SJSA1 (cell line): ENCODE measurements at places on chromosomes 7 and 10.

GRCh38 chr10:132021504-132022143, 39.9 kb upstream of the BNIP3 start:
- DNase-seq = no peak

- DNase-seq = no peak
These were observed 322.0 kb downstream of the AGMO start for GRCh38 chr7:15239801-15240200.

- no peak for DNase-seq
These were observed 61.5 kb downstream of the TNS3 start for GRCh38 chr7:47520406-47520805.

DNA sequence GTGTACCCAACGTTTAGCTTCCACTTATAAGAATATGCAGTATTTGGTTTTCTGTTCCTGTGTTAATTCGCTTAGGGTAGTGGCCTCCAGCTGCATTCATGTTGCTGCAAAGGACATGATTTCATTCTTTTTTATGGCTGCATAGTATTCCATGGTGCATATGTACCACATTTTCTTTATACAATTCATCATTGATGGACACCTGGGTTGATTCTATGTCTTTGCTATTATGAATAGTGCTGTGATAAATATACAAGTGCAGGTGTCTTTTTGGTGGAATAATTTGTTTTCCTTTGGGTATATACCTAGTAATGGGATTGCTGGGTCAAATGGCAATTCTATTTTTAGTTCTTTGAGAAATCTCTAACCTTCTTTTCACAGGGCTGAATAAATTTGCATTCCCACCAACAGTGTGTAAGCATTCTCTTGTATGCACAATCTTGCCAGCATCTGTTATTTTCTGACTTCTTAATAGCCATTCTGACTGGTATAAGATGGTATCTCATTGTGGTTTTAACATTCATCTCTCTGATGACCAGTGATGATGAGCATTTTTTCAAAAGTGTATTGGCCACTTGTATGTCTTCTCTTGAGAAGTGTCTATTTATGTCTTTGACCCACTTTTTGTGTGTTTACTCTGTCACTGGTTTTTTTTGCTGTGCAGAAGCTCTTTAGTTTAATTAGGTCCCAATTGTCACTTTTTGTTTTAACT, 72.5 kb upstream of the CC2D2B start:
- DNase-seq = no peak

- DNase-seq = no peak
These were observed 1.6 kb downstream of the DOCK1 start for GRCh38 chr10:126906704-126907422.

DNA sequence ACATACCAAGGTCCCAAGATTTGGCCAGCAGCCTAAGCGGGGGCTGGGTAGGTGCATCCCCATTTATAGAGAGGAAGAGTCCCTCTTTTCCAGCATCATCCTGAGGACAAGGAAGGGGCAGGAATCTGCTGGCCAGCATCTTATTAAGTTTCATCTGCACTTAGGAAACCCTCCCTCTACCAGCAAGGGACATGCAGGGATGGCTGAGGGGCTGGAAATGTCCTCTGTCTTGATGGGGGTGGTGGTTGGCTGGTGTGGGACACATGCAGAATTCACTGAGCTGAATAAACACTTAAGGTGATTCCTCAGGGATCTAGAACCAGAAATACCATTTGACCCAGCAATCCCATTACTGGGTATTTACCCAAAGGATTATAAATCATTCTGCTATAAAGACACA, 42.1 kb downstream of the NOD1 start:
- no peak for DNase-seq

GRCh38 chr7:128863433-128863989, 855 bp downstream of the ATP6V1F start:
- DNase-seq = peak; percentile 59

DNA sequence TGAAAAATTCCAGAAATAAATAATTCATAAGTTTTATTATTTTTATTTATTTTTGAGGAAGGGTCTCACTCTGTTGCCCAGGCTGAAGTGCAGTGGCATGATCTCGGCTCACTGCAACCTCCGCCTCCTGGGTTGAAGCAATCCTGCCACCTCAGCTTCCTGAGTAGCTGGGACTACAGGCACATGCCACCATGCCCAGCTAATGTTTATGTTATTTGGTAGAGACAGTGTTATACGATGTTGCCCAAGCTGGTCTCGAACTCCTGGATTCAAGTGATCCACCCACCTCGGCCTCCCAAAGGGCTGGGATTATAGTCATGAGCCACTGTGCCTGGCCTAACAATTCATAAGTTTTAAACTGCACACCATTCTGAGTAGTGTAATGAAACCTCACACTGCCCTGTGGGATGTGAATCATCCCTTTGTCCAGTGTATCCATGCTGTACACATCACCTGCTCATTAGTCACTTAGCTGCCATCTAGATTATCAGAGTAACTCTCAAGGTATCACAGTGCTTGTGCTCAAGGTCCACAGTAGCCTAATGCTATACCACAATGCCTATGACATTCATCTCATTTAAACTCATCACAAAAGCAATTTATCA, 17.9 kb downstream of the RTKN2 start:
- peak; percentile 28 for DNase-seq

DNA sequence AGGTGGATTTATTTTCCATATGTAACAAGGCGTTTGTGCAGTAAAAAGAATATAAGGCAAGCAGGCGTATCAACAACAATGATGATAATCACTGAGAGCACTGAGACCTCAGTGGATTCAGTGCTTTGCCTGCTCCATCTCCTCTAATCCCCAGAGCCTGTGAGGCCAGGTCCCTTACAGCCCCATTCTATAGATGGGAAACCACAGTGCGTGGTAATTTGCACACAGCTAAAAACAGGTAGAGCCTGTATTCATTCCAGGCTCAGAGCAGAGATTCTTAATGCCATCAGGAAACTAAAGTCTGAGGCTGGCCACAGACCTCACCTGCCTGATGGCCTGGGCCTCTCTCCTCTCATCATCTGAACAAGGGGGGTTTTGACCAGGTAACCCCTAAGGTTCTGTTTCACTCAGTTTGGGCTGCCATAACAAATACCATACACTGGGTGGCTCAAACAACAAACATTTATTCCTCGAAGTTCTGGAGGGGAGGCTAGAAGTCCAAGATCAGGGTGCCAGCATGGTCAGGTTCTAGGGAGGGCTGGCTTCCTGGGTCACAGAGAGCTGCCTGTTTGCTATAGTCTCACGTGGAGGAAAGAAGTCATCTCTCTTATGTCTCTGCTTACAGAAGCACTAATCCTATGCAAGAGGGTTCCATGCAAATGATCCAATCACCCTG, 10.3 kb upstream of the RASSF4 start:
- DNase-seq = no peak

GRCh38 chr10:106636766-106637491, 527.6 kb downstream of the SORCS1 start:
- DNase-seq = no peak

DNA sequence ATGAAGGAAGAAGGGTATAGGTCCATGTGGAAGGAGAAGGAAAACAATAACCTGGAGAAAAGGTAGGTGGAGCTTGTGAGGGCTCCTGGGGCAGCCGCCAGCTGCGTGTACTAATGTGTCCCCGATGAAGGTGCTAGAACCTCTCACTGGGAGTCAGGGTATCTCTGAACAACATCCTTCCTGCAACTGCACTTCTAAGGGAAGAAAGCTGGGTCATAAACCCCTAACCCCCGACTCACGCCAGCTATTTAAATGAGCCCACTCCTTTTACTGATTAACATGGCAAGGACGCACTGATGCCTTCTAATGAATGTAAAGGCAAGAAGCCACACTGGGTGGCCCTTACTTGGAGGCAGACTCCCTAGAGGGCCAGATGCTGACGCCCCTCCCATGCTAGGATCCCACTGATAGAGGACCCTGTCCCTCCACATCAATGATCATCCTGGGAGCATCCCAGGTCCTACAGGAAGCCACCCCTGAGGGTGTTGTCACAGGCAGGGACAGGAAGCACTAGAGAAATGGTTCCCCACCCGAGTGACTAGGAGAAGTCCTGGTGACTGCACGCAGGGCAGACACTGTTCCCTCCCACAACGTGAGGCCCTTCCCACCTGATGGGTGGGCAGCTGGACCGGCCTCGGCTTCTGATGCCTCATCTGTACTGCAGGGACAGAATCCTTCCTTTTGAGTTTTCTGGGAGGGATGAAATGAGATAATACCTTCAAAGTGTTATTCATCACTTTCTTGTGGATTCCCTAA, 20.4 kb downstream of the JCAD start:
- DNase-seq = no peak

DNA sequence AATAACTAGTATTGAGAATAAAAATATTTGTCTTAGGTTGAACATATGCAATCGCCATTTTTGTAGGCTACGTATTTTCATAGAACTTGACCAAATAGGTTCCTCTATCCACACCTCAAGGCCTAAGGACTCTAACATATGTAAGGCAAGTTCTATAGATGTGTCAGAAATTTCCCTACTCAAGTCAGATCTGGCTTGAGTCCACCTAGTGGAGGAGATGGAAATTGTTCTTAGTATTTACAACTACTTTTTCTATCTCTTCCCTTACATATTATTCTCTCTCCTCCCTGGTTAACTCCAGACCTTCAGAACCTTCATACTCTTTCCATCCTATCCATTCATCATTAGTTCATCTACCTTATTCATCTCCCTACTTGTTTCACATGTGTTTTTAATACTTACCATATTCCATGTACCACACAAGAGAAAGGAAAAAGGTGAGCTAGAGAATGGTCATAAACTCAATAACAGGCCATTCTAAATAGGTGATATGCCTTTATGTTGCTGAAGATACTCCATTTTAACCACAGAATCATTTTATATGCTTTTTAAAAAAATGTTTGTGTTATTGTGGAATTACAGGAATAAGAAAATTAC, 174.5 kb upstream of the HDAC9 start:
- DNase-seq = no peak

- DNase-seq = no peak
These were observed 36.0 kb upstream of the SEMA3E start for GRCh38 chr7:83684928-83685327.

DNA sequence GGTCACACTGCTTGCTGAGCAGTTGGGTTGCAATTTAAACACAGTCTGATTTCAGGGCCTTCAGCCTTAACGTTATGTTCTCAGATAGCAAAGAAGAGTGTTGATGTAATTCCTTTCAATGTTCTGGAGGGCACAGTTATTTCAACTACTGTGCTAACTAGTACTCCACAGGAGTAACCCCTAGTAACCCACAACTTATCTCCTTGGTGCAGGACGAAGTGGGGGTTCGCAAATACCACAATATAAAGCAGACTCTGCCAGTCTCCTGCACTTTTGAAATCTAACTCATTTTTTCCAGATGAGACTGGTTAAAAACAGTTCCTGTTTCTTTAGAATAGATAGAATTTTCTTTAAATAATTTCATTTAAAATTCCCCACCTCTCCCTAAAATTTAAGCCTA, 47.1 kb upstream of the NCAPG2 start:
- DNase-seq = no peak

DNA sequence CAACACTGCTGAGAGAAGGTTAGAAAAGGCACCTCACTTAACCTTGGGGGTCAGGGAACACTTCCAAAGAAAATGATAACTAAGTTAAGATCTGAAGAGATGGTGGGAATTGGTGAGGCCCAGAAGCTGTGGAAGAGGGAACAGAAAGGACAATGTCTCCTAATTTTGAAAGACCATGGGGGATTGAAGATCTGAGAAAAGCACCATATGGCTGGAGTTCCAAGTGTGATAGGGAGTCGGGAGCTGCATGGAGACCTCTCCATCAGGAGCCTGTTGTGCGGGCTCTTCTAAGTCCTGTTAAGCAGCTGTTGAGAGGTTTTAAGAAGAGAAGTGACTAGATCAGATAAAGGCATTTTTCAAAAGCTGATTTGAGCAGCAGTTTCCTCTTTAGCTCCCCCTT, 254.3 kb downstream of the CDK14 start:
- DNase-seq = no peak

DNA sequence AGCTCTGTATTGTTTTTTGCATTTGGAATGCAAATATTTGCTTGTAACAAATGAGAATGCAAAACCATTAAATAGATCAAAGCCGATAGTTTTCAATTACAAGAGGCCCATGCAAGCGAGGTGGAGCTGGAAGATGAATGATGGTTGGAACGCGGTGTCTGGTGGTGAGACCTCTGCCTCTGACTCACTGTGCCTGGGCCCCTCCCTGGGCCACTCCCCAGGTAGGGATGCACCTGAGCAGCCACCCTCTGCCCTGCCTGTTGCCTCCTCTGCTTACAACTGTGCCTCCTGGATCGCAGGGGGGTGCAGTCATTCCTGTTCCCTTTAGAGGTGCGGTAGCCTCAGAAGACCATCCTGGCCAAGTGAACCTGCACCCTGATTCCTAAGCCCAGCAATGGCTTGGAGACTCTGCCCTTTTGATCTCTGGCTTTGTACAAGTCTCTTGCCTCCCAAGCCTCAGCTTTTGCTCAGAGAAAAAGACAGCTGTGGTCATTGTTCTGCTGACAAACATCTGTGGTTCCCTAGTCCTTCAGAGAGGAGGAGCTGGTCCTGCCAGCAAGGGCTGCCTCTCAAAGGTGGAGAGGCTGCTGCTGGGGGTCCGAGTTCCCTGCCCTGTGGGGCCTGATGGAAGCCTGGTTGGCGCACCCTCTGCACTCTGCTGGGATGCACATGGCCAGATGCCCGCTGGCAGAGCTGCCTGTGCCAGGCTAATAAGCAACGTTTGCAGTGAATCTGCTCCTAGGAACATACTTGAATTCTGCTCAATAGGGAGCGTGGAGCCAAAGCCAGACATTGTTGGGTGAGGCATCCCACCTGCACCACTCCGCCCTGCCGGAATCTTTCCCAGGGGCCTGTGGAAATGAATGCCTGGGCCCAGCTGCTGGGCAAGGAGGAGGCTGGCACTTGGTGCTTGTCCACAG, 126.3 kb upstream of the TCERG1L start:
- DNase-seq = no peak

DNA sequence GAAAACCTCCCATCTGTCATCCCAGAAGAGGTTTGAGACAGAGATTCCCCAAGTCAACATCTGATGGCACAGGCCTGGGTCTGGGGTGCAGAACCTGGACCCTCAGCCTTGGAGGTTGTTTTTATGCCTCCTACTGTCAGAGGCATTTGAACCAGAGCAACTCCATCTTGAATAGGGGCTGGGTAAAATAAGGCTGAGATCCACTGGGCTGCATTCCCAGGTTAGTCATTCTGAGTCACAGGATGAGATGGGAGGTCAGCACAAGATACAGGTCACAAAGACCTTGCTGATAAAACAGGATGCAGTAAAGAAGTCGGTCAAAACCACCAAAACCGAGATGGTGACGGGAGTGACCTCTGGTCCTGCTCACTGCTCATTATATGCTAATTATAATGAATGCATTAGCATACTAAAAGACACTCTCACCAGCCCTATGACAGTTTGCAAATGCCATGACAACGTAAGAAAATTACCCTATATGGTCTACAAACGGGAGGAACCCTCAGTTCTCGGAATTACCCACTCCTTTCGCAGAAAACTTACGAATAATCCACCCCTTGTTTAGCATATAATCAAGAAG, 92.0 kb downstream of the ITGA8 start:
- peak; percentile 18 for DNase-seq

- DNase-seq = peak; percentile 49
These were observed 22.6 kb upstream of the DLG5 start for GRCh38 chr10:77949167-77949566.
